ENCODE measurements at places on chromosomes 5 and 9. TPM values are rescaled to one million over a fixed set of nuclear protein-coding genes. Genes with fewer than 3 reads are reported as not detected.

SLC35D2 gene
- 17.3 TPM for total RNA-seq

FOXI1 gene
- not detected for total RNA-seq

PCDHGB1 gene
- not detected for total RNA-seq

GADD45G gene
- total RNA-seq = 2.8 TPM

LYSMD3 gene
- total RNA-seq = 27.9 TPM

UBE2QL1 gene
- total RNA-seq = not detected

SPINK4 gene
- total RNA-seq = not detected

FKBP15 gene
- total RNA-seq = 35.9 TPM

MRPL22 gene
- total RNA-seq = 30.9 TPM

CDKN2B gene
- total RNA-seq = not detected

EIF4E1B gene
- not detected for total RNA-seq

ZNF300 gene
- total RNA-seq = 6.2 TPM

SLC28A3 gene
- total RNA-seq = not detected

SLC34A3 gene
- total RNA-seq = not detected

CATSPER3 gene
- 0.79 TPM for total RNA-seq

FAM170A gene
- total RNA-seq = not detected

SLC25A2 gene
- not detected for total RNA-seq

DAB2IP gene
- total RNA-seq = 2.5 TPM

FOXD4L6 gene
- total RNA-seq = not detected

OR1J2 gene
- not detected for total RNA-seq

NUTM2G gene
- total RNA-seq = not detected

TAS2R1 gene
- total RNA-seq = not detected

All from natural killer cell (primary cell).